Epithelial cell of umbilical artery (primary cell): ENCODE measurements at places on chromosomes 2 and 18. TPM values are rescaled to one million over a fixed set of nuclear protein-coding genes. Genes with fewer than 3 reads are reported as not detected.

MALL gene
- total RNA-seq, result 26.6 and 51.4 TPM in 2 replicates

GKN2 gene
- not detected in 2 replicates for total RNA-seq

CCDC85A gene
- 20.5 and 24.5 TPM in 2 replicates for total RNA-seq

POMC gene
- 1.3 and 3.5 TPM in 2 replicates for total RNA-seq

SLC9A4 gene
- not detected in 2 replicates for total RNA-seq
